ENCODE measurements at places on chromosomes 2 and 18.

DNA sequence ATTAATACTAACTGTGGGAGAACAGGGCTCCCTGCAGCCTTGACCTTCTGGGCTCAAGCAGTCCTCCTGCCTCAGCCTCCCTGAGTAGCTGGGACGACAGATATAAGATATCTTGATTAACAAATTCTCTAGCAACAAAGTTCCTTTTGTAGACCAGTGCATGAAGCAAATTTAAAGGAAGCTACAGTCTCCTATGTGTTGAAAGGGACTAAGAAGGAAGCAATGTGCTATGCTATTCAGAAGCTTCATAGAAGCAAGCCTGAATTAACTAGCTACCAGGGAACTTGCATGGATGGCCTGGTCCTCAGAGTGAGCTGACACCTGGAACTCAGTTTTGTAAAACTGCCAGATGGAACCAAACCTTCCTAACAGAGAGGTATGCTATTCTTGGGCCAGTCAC, 33.2 kb downstream of the RAPH1 start:
- DNase-seq = no peak

DNA sequence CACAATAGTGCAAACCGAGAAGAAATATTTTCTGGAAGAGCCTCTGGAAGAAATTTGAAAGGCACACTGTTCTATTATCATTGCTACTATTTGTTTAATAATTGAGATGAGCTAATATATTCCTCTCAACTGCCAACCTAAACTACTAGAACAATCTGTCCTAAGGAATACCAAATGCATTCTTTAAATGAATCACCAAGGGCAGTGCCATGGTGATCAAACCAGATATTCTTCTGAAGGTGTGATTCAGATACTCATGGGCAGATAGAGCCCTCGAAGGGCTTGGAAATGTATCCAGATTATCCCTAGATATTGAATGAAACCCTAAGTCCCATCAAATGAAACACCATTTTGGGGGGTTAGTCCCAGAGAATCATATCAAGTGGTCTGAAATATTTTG, 76.6 kb downstream of the FIGN start:
- peak; percentile 85 for DNase-seq

- no peak for DNase-seq
These were observed 34.8 kb upstream of the RBM44 start for GRCh38 chr2:237763812-237764211.

GRCh38 chr2:98463988-98464771, 19.5 kb downstream of the INPP4A start:
- no peak for DNase-seq

GRCh38 chr2:236205867-236206645, 37.9 kb upstream of the GBX2 start:
- DNase-seq = no peak

GRCh38 chr2:9895669-9896590, 52.7 kb downstream of the TAF1B start:
- DNase-seq = peak; percentile 50

DNA sequence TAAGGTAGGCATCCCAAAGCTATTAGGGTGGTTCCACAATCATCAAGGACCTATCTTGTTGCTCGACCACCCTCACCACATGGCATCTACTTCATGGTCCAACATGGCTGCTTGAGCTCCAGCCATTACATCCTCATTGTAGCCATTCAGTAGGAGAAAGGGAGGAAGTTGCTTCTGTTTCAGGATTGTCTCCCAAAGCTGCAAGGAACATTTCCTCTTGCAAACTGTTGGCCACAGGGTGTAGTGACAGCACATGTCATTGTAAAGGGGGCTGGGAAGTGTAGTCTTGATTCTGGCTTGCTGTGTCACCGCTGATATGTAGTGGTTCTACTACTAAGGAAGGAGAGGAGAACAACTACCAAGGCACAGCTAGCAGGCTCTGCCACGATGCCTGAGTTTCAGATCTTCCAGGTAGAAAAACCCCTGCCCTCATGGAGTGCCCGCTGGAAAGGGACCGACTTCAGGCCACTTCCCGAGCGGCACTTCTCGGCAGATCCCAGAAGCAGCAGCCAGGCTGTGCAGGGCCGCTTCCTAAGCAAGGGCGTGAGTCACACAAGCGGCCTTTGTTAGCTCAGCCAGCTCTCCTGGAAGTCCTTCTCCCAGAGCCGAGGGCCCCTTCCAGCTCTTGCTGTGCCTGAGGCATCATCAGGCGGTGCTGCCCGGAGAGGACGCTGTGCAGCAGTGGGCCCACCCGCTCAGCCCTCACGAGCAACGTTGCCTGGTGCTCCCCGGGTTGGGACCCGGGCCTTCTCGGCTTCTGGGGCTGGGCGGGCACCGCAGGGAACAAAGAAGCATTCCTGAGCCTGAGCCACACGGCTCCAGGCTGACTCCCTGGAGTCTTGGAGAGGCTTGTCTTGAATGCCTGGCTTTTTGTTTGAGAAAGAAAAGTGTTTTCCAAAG, 58.2 kb downstream of the HS6ST1 start:
- no peak for DNase-seq

DNA sequence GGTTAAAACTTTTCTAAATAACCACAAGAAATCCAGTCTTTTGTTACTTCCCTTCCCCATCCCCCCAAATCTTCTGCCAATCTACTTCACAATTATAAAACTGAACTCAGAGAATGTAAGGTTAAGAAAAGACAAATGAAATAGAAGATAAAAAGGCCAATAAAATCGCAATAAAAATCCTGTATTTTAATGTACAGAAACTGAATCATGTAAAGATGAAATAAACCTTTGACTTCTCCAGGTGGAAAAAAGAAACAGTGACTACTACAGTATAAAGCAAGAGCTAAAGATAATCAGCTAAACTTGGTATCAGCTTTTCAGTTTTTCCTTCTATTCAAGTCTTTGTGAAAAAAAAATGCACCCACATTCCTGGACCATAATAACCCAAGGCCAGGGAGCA, 1.7 kb downstream of the SYT4 start:
- no peak for DNase-seq

DNA sequence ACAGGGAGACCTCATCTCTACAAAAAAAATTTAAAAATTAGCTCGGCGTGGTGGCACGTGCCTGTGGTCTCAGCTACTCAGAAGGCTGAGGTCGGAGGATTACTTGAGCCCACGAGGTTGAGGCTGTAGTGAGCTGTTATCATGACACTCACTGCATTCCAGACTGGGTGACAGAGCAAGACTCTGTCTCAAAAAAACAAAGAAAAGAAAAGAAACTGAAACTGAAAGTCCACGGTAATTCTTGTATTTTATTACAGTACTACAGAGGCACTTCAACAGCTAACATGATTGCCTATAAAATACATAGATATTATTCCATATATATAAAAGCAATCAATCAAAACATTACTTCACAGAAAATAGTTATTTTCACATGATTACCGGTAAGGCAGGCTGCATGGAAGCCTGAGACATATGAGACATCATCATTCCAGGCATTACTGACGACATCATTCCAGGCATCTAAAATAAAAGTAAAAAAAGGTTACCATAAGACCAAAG, 23.1 kb downstream of the PRPF40A start:
- DNase-seq = peak; percentile 30

- DNase-seq = no peak
These were observed 62.5 kb upstream of the SMAD7 start for GRCh38 chr18:49013291-49013691.

GRCh38 chr2:28956890-28957289, 24.2 kb upstream of the TOGARAM2 start:
- no peak for DNase-seq

GRCh38 chr18:68121826-68122225, 593.1 kb downstream of the TMX3 start:
- no peak for DNase-seq

GRCh38 chr2:385785-386184, 97.9 kb upstream of the ALKAL2 start:
- DNase-seq = no peak

Data from renal cortical epithelial cell (primary cell).